ENCODE measurements at places on chromosomes 1 and 21.

DNA sequence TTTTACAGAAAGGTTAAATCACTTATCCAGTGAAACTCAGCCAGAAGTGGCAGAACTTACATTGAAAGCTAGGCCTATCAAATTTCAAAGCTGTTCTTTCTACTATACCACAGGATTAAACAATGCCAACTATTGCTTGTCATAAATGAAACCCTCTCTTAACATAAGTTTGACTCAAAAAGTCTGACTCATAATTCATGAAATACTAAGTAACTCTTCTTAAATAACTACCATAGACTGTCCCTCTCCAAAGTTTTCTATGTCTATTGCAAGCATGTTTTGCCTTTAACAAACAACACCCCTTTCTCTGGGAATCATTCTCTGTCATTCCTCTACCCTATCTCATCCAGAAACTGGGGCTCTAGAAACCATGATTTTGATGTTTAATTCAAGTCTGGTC is 109.5 kb upstream of the UBE2U start:
- DNase-seq, result no peak

GRCh38 chr21:32860399-32860798 is 88.8 kb upstream of the PAXBP1 start:
- no peak for DNase-seq

- no peak for DNase-seq
Measured at GRCh38 chr1:61743716-61744580, 1.7 kb downstream of the PATJ start.

DNA sequence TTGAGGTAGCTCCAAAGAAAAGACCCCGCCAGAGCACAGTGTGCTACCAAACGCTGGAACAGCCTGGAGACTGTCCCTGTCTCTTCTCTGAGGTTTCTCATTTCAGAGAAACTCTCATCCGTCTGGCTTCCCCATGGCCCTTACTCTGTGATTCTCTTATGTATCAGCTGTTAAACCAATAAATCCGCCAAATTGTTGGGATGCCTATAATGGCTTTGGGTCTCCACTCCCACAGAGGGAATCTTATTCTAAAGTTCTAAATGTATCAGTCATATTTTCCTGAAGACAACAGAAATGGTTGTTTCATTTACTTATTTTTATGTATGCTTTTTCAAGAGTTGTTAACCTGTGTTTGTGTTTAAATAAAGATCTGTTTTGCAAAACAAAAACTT is 4.0 kb downstream of the ERG start:
- DNase-seq, result no peak

- DNase-seq, result peak; percentile 95
Measured at GRCh38 chr1:159900086-159900680, at the start of gene CFAP45. Gene CFAP45, minus strand, starts transcription at chr1:159900165. Its CDS starts 67 bp downstream, at chr1:159900098.

DNA sequence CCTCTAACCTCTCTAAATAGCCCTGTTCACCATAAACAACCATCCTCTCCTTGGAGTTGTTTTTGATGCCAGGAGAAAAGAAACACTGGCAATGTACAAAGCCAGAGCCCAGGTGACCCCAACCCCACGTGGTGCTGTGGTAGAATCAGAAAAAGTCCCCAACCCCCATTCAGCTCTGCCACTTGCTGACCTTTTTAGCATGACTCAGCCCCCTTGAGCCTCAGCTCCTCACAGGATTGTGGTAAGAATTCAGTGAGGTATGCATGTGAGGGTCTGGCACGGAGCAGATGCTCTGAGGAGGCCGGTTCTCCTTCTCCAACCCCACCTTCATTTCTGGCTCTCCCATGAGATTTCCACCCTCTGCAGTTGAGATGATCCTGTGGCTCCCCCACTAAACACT is 11.1 kb upstream of the CHI3L1 start:
- DNase-seq, result peak; percentile 13

DNA sequence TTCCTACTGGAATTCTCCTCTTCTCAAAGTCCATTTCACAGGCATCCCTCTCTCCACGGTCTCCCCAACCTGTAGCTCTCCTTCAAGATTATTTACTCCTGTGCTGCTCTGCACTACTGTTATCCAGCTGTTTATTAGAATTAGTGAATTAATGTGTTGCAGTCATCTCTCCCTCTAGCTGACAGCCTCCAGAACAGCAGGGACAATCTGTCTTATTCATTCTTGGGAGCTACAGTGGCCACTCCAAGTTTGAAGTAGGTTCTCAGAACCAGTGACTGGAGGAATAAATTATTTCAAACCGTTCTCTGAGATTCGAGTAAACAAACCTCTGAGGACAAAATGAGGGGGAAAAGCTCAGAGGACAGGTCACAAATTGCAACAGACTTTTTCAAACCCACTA is 330.9 kb downstream of the RRAGC start:
- DNase-seq, result no peak

DNA sequence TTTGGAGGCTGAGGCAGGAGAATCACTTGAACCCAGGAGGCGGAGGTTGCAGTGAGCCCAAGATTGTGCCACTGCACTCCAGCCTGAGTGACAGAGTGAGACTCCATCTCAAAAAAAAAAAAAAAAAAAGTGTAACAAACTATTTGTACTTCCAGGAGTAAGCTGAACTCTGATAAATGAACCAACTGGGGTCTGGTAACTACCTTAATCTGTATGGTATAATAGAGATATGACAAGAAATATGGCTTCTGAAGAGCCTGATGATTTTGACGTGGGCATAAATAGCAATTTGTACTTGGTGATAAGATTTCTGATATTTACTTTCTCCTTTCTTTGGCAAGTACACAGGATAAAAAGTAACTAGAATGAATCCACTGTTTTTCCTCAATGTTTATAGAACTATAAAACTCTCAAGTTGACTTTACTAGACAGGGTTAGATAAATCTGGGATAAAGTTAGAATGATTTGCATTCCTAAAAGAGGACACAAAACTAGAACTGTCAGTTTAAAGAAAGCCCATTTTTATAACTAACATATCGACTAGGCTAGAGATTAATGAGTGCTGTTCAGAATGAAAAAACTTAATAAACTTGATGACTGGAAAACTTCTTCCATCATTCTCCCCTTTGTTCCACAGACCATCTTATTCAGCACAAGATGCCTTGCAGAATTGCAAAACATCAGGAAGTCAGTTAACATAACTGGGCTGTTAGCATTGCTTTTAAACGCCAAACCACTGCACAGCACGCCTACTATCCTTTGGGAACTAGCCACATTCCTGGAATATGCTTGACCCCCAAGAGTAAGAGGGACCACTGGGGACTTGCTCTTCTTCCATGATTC is 51.5 kb upstream of the EDARADD start:
- DNase-seq, result no peak

DNA sequence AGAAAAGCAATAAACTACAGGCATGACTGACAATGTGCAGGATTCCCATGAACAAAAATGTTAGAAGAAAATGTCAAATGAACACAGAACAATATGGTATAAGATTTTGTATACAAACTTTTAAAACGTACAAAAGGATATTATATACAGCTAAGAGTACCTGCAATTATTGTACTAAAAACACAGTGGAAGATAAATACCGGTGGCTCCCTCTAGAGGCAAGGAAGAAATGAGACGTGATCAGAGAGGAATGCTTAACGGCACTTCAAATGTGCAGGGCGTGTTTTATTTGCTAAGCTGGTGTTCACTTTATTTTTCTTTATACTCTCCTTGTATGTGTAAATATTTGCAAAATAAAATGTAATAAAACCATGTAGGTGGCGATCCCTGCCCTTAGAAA is 191.8 kb upstream of the SAMSN1 start:
- no peak for DNase-seq

- DNase-seq, result no peak
Measured at GRCh38 chr1:186498695-186499389, 37.9 kb upstream of the PDC start.

DNA sequence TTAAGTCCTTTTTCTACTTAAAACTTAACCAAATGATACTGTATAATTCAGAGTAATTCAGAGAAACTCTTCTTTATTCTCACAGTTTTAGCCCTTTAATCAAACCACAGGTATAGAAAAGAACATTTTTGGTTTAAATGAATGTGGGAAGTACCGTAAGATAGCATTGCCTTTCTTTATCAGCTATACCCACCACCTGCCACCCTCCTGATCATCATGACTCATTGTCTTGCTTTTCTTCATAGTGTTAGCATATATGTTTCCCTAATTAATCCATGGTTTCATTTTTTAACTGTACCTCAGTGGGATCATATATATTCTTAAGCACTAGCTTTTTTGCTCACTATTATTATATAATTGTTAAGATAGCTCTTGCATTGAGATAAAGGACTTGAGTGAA is 27.5 kb upstream of the ANGPTL1 start:
- no peak for DNase-seq

DNA sequence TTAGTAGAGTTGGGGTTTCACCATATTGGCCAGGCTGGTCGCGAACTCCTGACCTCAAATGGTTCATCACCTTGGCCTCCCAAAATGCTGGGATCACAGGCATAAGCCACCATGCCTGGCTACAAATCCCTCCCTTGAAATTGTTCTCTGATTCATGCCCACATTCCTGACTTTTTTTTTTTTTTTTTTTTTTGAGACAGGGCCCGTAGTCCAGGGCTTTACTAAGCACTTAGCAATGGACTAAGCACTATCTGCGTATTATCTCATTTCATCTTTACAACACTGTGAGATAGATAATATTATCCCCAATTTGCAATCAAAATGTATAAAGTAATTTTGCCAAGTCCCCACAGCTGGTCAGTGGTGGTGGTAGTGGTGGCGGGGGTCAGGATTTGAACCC is 58.9 kb downstream of the VWA5B1 start:
- DNase-seq, result no peak

DNA sequence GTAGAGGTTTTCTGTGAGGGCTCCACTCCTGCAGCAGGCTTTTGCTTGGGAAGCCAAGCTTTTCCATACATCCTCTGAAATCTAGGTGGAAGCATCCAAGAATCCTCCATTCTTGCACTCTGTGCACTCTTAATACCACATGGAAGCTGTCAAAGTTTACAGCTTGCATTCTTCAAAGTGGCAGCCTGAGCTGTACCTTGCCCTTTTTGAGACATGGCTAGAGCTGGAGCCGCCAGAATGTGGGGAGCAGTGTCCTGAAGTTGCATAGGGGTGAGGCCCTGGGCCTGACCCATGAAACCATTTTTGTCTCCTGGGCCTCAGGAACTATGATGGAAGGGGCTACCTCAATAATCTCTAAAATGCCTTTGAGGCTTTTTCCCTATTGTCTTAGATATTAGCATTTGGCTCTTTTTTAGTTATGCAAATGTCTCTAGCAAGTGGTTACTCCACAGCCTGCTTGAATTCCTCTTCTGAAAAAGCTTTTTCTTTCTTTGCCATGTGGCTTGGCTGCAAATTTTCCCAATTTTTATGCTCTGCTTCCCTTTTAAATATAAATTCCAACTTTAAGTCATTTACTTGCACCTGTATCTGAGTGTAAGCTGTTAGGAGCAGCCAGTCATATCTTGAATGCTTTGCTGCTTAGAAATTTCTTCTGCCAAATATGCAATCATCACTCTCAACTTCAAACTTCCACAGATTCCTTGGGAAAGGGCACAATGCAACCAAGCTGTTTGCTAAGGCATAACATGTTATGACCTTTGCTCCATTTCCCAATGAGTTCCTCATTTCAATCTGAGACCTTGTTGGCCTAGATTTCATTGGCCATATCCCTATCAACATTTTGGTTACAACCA is 92.1 kb upstream of the ARTN start:
- DNase-seq, result no peak

DNA sequence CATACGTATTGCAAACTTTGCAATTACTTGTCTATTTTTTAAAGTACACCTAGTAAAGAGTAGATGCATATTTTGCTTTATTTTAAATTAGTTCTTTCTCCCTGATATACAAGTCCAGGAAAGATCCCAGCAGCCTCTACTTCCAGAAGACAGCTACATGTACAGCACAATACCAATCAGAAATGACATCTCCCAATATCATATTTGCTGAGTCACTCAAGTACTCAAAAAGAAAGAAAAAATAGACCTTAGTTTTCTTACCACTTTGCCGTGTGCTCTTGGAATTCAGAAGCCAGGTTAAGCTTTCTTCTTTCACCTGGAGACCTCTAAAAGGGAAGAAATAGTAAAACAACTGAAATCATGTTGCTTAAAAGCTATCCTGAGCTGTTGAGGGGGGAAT is 412.6 kb upstream of the RUNX1 start:
- no peak for DNase-seq

All from tibial artery (tissue), 4 donors.